ENCODE measurements at places on chromosomes 2 and 18.

GRCh38 chr2:150309311-150310080 lies 178.0 kb downstream of the RND3 start:
- no peak for DNase-seq

DNA sequence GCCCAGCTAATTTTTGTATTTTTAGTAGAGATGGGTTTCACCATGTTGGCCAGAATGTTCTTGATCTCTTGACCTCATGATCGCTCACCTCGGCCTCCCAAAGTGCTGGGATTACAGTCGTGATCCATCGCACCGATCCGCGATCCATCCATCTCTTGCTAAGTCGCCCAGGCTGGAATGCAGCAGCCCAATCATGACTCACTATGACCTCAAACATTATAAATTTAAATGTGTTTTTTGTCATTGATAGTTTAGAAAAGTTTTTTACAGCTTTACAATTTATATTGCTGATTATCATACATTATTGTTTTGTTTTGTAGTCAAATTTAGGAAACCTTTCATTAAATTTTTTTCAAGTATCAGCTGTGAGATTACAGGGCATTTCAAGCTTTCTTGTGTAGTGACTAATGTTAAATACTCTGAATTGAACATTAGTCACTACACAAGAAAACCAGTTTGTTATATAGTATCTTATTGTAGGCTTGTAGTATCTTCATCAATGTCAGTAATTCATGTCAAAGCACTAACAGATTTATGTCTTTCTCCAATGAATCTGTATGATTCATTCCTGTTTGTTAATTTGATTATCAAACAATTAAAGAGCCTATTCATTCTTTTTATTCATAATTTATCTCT lies 37.5 kb downstream of the NR4A2 start:
- DNase-seq: no peak

GRCh38 chr2:176534798-176535466 lies 265.7 kb downstream of the MTX2 start:
- DNase-seq: no peak

- no peak for DNase-seq
Measured at GRCh38 chr2:1503471-1504310, 90.4 kb downstream of the TPO start.

- no peak for DNase-seq
Measured at GRCh38 chr2:10926191-10926820, 14.6 kb downstream of the KCNF1 start.

DNA sequence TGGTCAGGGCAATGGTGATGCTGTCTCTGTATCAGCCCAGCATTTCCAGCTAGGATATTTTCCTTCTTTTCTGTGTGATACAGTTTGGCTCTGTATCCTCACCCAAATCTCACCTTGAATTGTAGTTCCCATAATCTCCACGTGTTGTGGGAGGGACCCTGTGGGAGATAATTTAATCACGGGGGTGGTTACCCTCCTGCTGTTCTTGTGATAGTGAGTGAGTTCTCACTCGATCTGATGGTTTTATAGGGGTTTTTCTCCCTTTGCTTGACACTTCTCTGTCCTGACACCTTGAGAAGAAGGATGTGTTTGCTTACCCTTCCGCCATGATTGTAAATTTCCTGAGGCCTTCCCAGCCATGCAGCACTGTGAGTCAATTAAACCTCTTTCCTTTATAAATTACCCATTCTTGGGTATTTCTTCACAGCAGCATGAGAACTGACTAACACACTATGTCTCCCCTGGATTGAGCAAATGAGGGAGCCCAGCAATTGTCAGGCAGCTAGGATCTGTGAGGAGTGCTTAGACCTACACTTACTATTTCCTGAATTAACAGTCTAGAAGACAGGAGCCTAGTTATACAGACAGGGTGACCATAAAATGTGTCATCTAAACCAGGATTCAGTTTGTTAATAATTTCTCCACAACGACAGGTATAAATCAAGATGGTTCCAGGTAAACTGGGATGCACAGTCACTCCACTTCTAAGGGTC lies 6.0 kb downstream of the SCN2A start:
- no peak for DNase-seq

DNA sequence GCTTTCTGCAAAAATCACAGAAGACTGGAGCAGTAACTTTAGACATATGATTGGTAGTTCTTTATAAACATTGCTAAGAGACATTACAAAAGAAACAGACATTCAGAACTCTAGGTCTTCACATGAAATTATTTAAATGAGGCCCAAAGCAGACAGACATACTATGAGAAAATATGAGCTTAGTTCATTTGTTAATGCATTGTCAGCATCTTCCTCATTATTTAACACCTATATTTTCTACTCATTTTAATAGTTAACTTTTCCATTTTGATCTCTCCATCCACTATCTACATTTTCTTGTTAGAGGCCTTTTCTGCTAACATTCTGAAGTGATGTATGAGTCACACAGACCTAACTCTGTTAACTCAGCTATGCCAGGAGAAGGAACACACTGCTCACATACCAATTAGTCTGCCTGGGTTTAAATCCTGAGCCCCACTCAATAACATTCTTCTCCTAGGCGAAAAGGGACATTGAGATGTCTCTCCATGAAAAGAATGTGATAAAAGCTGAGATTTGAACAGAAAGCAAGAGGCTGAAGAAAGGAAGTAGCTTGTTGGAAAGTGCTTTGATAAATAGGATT lies 400.3 kb upstream of the PKDCC start:
- no peak for DNase-seq

DNA sequence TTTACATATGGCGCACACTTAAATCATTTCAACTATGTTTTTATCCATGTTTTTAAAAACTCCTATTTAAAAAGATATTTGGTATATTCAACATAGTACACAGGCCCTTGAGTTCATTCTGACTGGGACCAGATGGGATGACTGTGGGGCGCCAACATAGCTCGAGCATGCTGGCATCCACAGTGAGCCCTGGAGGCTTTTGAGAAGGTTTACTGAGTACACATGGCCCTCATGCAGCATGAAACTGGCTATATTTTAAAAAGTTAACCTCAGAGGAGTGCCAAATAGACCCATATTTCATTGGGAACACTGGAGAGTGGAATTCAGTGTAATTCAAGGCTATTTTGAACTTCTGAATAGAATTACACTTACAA lies 83.6 kb downstream of the CCDC85A start:
- no peak for DNase-seq

DNA sequence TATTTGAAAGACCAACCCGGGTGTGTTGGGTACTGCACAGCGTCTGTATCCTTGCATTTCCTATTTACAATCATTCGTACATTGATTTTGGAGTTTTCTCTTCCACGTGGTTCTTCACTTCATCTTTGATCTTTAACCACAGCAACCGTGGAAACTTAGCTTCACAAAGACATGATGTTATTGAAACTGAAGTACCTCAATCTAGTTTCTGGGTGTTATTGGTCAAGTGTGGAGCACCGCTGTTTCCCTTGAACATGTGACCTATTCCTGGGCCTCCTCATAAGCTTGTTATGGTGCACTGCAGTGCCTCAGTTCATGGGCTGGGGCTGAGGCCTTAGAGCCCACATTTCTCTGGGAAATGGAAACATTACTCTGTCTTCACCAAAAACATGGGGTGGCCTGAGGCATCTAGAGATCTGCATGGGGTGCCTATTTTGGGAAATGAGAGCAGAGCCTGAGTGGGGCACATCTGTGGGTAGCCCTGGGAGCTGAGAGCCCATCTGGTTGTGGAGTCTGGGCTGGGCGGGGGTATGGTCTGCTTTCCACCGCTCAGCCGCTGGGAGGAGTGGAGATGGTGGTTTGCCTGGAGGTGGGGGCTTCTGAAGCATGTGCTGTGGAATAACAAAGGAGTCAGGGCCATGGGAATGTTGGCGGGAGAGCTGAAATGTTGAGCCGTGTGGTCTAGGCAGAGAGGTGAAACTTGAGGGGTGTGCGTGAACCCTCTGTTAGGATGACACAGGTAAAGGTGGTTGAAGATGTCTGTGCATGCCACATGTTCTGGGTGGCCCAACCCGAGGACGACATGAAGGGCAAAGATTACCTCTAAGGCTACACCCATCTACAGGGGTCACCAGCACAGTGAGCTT lies 37.4 kb downstream of the ZNF236 start:
- DNase-seq: peak; percentile 34

DNA sequence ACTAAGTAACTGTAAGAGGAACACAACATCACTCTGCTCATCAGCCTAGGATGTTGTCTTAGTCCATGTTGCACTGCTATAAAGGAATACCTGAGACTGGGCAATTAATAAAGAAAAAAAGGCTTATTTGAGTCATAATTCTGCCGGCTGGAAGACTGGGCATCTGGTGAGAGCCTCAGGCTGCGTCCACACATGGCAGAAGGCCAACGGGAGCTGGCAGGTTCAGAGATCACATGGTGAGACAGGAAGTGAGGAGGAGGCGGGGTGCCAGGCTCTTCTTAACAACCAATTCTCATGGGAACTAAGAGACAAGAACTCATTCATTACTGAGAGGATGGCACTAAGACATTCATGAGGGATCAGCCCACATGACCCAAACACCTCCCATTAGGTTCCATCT lies 46.8 kb downstream of the EPG5 start:
- no peak for DNase-seq

GRCh38 chr2:15794608-15795134 lies 145.7 kb upstream of the MYCN start:
- DNase-seq: no peak

DNA sequence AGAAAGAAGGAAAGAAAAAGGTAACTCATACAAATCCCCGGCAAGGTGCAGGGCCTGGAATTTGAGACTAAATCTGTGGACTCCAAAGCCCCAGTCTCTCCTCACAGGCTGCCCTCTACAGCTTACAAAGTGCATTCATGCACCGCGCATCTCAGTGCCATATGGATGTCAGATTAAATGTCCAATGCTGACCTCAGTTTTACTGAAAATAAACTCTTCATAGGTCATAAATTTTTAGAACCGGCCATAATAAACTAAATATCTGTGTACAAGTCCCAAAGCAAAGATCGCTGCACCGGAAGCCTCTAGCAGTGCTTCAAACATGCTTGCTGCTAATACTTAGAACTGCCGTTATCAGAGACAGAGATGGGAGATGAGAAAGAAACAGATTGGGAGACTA lies 17.7 kb downstream of the ST6GAL2 start:
- DNase-seq: no peak

DNA sequence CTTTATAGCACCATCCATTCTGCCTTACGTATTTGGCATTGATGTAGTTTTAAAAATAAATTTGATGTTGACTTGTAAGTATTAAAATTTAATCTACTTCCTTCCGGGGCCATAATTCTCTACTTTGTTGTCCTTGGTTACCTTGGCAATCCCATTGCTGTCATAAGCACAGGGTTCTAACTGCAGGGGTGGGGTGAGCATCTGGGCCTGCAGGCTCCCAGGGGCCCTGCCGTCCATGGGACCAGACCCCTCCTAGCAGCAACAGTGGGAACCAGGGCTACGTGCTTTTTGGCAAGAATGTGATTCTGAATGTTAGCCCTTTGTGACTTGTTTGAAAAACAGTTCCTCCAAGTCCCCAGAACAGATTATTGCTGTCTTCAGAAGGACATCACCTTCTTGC lies 4.9 kb downstream of the ASAP2 start:
- DNase-seq: no peak

GRCh38 chr2:73255907-73256617 lies 22.0 kb downstream of the CCT7 start:
- no peak for DNase-seq

DNA sequence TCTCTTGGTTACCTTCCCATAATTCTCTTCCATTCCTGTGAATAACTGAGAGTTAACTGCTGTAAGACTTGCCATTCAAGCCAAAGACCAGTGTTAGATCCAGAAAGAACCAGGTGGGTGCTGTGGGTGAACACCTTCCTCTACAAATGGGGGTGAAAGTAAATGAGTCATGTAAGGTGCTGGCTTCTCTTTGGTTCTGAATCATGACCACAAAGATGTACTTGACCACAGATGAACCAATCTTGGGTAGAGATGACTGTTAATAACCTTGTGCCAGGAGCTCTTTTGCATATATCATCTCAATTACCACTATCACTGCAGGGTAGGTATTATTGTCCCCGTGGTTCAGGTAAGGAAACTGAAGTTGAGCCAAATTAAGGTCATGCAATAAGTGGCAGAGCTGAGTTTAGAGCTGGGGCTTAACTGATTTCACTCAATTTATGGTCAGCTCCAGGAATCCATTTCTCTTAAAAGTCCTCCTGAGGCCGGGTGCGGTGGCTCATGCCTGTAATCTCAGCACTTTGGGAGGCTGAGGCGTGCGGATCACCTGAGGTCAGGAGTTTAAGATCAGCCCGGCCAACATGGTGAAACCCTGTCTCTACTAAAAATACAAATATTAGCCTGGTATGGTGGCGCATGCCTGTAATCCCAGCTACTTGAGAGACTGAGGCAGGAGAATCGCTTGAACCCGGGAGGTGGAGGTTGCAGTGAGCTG lies 244.9 kb upstream of the CXCR4 start:
- no peak for DNase-seq

GRCh38 chr18:32366586-32367538 lies 103.8 kb downstream of the GAREM1 start:
- no peak for DNase-seq

GRCh38 chr2:211434773-211435172 lies 878.4 kb downstream of the CPS1 start:
- no peak for DNase-seq

- no peak for DNase-seq
Measured at GRCh38 chr2:102206666-102207341, 20.0 kb downstream of the IL1RL2 start.

GRCh38 chr2:193580176-193580950 lies 1385.6 kb upstream of the TMEFF2 start:
- DNase-seq: no peak

- DNase-seq: no peak
Measured at GRCh38 chr2:63743982-63744966, 97.4 kb upstream of the UGP2 start.

DNA sequence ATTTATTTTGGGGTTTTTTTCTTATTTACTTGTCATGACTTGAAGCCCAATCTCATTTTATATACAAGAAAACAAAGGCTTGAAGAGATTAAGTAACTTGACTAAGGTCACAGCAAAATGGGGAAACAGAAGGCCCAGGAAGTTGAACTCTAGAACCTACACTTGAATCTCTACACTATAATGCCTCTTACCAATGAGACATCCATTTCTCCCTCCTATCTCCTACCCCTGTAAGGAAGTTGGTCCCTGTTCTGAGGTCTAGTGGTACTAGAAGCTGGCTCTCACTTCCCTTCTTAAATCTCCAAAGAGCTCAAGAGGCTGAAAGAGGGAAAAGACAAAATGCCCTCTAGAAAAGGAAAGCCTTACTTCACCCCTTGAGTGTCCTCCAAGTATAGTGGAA lies 25.5 kb upstream of the IHH start:
- no peak for DNase-seq

GRCh38 chr2:231288590-231288989 lies 90.2 kb downstream of the ARMC9 start:
- no peak for DNase-seq

GRCh38 chr2:78301166-78301789 lies 724.2 kb upstream of the REG3G start:
- DNase-seq: no peak

DNA sequence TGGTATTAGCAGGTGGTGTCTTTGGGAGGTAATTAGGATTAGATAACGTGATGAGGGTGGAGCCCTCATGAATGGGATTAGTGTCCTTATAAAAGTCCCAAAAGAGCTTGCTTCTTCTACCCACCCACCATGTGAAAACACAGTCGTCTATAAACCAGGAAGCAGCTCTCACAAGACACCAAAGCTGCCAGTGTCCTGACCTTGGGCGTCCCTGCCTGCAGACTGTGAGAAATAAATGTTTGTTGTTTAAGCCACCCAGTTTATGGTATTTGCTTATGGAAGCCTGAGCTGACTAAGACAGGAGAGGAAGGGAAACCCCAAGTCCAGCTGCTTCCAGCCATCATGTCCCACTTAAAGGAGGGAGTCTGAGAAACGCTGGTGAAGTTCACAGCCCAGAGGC lies 13.6 kb downstream of the ADI1 start:
- DNase-seq: no peak

GRCh38 chr2:230956827-230957755 lies 32.0 kb upstream of the GPR55 start:
- DNase-seq: no peak
